Natural killer cell treated with Interleukin-12 subunit alpha and Interleukin-12 subunit beta and Interleukin-15 and Interleukin-18, amount 100 ng/mL, for 72 hours (primary cell): ENCODE measurements at places on chromosomes 7 and 10. TPM values are rescaled to one million over a fixed set of nuclear protein-coding genes. Genes with fewer than 3 reads are reported as not detected.

Gene TWIST1
- not detected for total RNA-seq

Gene PPP1R9A
- total RNA-seq, result 1.8 TPM

Gene POLR2J2
- 72.2 TPM for total RNA-seq

Gene VWA2
- not detected for total RNA-seq

Gene ELN
- total RNA-seq, result 0.10 TPM

Gene PTN
- not detected for total RNA-seq

Gene AIMP2
- 38.6 TPM for total RNA-seq

Gene TRPV5
- total RNA-seq, result not detected

Gene BNIP3
- 20.5 TPM for total RNA-seq

Gene ADAP1
- 70.6 TPM for total RNA-seq

Gene KIAA1217
- 2.3 TPM for total RNA-seq

Gene RARRES2
- total RNA-seq, result not detected

Gene HOXA10
- 0.88 TPM for total RNA-seq

Gene CFAP70
- total RNA-seq, result 0.50 TPM

Gene GIMAP4
- 245 TPM for total RNA-seq

Gene AKR1B15
- not detected for total RNA-seq

Gene SH2B2
- 2.4 TPM for total RNA-seq

Gene ZDHHC6
- total RNA-seq, result 52.8 TPM

Gene BMS1
- 34.2 TPM for total RNA-seq

Gene PDZD7
- total RNA-seq, result 0.17 TPM

Gene SPACDR
- total RNA-seq, result 4.2 TPM

Gene GJD4
- not detected for total RNA-seq

Gene PROSER2
- total RNA-seq, result 1.2 TPM

Gene TMEM225B
- total RNA-seq, result 1.1 TPM

Gene FAM25A
- total RNA-seq, result not detected

Gene OR2A42
- not detected for total RNA-seq

Gene MMRN2
- not detected for total RNA-seq

Gene SFTPA1
- total RNA-seq, result not detected

Gene POT1
- 27.3 TPM for total RNA-seq
